Mucosa of gallbladder (tissue), 1 donor: ENCODE measurements at places on chromosomes 16 and 17. TPM values are rescaled to one million over a fixed set of nuclear protein-coding genes. Genes with fewer than 3 reads are reported as not detected.

GRCh38 chr17:1776857-1777256, 15.0 kb downstream of the SERPINF1 start:
- DNase-seq = no peak

- no peak for DNase-seq
These were observed 7.6 kb downstream of the CLTC start for GRCh38 chr17:59627274-59627673.

- no peak for DNase-seq
These were observed 85.7 kb downstream of the NOG start for GRCh38 chr17:56679115-56679776.

GRCh38 chr16:72182976-72183375, 11.0 kb upstream of the PMFBP1 start:
- no peak for DNase-seq

GRCh38 chr17:28180449-28180848, 138.0 kb downstream of the NLK start:
- DNase-seq = no peak

DNA sequence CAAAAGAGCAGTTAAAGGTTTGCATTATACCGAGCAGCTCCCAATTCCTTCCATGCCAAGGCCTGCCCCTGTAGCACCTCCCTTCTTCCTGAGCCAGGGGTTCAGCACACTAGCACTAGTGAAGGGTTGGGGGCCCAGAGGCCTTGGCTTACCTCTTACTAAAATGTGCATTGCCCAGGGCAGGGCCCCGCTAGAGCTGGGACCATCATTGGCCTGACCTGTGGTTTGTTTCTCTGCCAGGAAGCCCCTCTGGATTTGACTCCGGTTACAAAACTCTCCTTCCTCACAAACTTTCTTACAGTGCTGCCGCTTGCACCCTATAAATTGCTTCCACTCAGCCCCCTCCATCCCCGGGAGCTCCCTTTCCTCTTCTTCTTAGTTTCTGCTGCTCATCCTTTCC, 33.8 kb downstream of the MPRIP start:
- DNase-seq = no peak

GRCh38 chr17:77315551-77316190, 174.9 kb downstream of the SEC14L1 start:
- no peak for DNase-seq

GRCh38 chr17:38636054-38636453, 30.3 kb upstream of the SRCIN1 start:
- no peak for DNase-seq

DNA sequence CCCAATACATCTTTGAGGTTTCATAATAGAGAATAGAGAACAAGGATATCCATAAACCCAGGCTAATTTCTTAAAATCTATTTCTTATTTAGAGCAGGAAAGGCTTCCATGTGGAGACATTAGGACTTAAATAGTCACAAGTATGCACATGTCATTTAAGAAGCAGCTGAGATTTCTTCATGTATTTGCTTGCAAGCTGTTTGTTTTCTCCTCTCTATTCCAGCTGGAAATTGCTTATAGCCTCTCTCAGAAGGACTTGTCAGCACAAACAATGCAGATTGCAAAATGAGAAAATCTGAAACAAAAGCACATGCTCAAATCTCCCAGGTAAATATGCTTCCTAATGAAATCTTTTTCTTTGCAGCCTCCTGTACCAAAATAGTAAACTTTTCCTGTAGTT, 1473.1 kb downstream of the CDH8 start:
- no peak for DNase-seq

DNA sequence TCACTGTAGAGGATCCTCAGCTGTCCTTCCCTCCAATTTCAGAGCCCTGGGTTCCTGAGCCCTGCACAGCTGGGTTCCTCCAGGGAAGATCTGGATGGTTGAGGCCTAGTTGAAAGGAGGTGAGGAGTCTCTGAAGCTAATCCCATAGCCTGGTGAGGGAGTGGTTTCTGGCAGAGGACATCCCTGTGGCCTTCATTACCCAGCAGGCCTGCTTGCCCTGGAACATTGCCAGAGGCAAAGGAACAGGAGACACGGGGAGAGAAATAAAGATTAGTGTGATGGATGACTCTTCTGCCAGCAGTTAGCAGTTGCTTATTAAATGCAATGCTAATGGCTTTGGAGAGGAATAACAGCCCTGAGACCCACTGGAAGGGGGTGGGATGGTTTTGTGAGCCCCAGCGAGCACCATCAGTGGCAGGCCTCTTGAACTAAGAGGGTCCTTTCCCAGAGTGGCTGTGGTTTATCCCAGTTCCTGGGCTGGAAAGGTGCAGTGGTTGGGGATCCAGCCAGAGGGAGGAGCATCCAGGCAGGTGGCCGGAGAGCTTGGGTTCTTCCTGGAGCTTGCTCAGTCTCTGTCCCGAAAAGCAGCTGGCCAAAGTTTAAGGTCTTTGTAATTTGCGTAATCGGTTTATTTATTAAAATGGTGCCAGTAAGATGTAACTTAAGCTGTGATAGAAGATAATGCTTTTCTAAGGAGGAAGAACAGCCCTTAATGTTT, 209.7 kb downstream of the CCDC182 start:
- DNase-seq = peak; percentile 60

- DNase-seq = no peak
These were observed 75.1 kb downstream of the GRIN2A start for GRCh38 chr16:10107081-10107480.

DNA sequence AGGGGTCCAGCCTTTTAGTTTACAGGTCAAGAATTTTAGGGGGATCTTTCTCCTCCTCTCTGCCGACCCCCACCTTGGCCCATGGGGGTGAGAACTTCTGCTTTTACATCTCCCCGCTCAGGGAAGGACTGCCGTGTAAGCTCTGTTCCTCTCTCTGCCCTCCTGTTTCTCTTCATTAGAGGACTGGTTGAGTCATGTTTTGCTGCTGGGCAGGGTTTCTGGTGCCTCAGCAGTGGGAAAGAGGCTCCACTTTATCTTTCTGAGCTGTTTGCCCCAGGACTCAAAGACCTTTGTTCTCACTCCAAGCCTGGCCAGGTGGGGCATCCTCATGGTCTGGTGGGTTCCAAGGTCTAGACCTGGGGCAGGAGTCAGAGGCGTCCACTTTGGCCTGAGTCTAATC, 93.0 kb downstream of the UTP18 start:
- no peak for DNase-seq

GRCh38 chr16:85612801-85613603, at the start of gene GSE1:
GSE1 (plus strand) TSS chr16:85613322; CDS start chr16:85613392, 70 bp downstream.
- DNase-seq = peak; percentile 95

GRCh38 chr17:58420827-58421226, 3.5 kb upstream of the RNF43 start:
- no peak for DNase-seq

GRCh38 chr16:68257251-68257905, 6.9 kb upstream of the SLC7A6 start:
- DNase-seq = no peak

DNA sequence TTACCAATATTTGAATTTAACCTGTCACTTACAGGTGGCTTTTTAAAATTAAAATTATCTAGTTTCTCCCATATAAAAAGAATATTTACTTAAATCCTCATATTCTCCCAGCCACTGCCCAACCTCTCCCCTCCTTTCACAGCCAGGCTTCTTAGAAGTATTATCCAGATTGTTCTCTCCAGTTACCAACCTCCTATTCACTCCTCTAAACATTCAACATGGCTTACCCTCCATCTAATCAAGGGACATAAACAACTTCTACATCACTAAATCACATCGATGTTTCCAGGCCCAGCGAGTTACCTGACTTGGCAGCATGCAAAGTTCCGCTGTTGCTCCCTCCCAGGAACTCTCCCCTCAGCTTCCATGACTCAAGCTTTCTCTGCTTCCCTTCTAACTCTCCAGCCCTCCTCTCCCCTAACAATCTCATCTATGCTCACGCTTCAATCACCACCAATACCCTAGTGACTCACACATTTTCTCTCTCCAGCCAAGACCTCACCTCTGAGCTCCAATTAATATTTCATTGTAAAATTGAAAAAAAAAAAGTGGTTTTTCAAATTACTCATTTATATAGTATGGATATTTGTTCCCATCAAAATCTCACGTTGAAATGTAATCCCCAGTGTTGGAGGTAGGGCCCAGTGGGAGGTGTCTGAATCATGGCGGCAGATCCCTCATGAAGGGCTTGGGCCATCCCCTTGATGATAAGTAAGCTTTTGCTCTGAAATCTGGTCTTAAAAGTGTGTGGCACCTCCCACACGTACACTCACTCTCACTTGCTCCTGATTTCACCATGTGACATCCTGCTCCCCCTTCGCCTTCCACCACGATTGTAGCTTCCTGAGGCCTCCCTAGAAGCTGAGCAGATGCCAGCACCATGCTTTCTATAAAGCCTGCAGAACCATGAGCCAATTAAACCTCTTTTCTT, 88.5 kb downstream of the HELZ start:
- DNase-seq = no peak

DNA sequence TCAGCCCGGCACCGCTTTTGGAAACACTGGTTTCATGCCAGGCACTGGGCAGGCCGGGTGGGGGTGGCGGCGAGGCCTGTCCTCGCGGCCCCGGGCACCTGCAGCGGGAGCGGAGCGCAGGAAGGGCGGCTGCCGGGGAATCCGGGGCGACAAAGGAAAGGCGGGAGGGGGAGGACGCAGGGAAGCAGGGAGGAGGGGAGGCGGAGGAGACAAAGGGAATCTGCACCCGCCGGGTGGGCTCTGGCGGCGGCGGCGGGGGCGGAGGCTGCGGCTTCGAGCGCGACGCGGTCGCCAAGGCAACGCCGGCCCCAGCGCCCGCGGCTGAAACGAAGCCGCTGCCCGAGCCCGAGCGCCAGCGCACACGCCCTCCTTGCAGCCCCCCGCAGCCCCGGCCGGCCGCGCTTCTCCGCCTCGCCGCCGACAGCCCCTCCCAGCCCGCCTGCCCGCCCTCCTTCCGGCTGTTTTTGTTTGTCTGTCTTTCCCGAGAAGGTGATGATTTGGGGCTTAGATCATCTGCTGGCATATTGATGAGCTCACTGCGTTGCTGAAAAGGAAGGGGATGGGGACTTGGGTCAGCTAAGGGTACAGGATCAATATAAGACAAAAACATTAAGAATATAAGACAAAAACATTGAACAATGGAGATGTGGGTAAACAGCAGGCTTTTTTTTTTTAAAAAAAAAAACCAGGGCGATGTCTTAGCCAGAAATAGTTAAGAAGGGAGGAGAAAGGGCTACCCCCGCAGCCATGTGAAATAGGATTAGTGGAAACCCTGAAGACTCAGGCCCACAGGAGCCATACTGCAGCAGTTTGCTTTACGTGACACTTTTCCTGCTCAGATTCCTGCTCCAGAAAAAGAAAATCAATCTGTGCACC, 32.7 kb downstream of the CDK5R1 start:
- DNase-seq = no peak

GRCh38 chr16:70349783-70350182, 3.1 kb downstream of the DDX19A start:
- DNase-seq = no peak

GRCh38 chr16:79286646-79287423, 313.7 kb downstream of the MAF start:
- peak; percentile 37 for DNase-seq

- DNase-seq = no peak
These were observed 113.7 kb upstream of the CDH11 start for GRCh38 chr16:65235339-65236177.

DNA sequence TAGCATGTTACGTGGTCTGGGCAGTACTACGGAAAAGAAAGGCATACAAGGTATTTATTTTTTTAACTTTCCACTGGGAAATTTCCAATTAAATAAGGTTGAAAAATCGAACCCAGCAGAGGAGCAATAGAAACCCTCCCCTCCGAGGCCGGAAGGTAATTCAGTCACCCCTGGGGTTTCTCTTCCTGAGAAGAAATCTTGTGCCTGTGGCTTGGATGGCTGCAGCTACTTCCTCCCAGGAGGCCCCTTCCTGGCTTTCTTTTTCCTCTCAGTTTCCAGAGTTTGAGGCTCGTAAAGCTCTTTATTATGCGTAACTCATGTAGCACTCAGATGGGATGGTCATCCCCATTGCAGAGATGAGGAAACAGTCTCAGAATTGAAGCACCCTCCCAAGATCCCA, 140.3 kb downstream of the ASIC2 start:
- DNase-seq = no peak

DNA sequence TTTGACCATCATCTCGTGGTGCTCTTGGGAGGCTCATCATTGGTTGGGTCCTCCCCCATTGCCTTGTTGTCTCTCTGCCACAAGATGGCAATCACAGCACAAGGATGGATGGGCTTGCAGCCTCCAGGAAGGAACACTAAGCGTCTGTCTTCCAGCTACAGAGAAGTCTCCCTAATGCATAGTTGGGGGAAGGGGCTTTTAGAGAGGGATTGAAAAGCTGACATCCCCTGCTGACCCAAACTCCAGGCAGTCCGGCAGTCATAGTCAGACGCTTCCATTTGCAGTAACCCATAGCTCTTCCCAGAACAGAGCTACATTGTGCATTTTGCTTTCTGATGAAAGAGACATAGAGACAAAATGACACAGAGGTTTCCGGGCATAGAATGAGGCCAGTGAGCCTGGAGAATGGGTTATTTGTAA, 111.4 kb downstream of the UTP18 start:
- DNase-seq = peak; percentile 51

DNA sequence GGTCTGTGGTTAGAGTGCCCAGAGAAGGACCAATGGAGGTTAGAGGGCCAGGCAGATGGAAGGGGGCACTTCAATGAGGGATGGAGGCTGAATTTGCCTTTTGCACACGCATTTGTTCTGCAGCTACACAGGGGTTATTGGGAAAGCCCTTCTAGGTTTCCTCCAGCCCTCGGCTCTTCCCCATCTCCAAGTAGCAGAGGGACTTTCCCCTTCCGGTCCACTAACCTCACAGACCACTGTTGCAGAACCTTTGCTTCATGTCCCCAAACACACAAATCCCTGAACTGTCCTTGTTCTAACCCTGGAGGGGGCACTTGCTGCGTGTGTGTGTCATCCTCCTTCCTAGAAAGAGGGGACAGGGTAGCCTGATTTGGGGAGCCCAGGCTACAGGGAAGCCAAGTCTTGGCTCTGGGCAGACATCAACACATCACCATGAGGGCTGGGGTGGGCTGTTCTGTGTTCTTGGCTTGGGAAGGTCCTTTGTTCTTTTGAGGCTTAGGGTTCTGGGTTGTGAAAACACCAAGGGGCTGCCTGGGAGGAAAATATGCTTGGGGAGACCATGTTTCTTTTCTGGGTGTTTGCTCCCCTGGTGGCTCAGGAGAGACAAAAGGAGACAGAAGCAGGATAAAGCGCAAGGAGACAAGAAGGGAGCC, 7.3 kb upstream of the NR1D1 start:
- no peak for DNase-seq

Gene TEN1
- 22.9 TPM for total RNA-seq

Gene RHBDL3
- total RNA-seq = 0.40 TPM

Gene FBXL16
- 0.78 TPM for total RNA-seq

Gene TEX14
- 0.32 TPM for total RNA-seq

Gene SPATA32
- total RNA-seq = not detected

Gene LPO
- not detected for total RNA-seq

Gene MYH13
- total RNA-seq = not detected

Gene SLC4A1
- 0.37 TPM for total RNA-seq

Gene LCMT1
- 31.0 TPM for total RNA-seq

Gene TMIGD1
- not detected for total RNA-seq

Gene KRT33A
- total RNA-seq = not detected

Gene NACA2
- total RNA-seq = not detected

Gene SHISA9
- total RNA-seq = 0.89 TPM

Gene HOXB1
- total RNA-seq = not detected
